Heart right ventricle (tissue), 16 donors: ENCODE measurements at places on chromosomes 1 and 21. TPM values are rescaled to one million over a fixed set of nuclear protein-coding genes. Genes with fewer than 3 reads are reported as not detected.

GRCh38 chr1:47855230-47855629, 142.0 kb downstream of the TRABD2B start:
- no peak for DNase-seq

DNA sequence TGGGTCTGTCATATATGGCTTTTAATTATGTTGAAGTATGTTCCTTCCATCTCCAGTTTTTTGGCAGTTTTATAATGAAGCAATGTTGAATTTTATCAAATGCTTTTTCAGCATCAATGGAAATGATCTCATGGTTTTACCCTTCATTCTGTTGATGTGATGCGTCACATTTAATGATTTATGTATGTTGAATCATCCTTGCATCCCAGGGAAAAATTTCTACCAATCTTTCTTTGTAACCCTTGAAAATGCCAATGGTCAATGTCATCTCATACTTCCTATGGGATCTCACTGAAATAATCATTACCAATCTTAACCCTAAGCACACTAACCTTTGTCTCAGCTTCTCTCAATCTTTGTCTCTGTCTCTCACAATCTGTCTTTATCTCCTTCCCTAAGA, 1004.0 kb downstream of the KCNT2 start:
- no peak for DNase-seq

DNA sequence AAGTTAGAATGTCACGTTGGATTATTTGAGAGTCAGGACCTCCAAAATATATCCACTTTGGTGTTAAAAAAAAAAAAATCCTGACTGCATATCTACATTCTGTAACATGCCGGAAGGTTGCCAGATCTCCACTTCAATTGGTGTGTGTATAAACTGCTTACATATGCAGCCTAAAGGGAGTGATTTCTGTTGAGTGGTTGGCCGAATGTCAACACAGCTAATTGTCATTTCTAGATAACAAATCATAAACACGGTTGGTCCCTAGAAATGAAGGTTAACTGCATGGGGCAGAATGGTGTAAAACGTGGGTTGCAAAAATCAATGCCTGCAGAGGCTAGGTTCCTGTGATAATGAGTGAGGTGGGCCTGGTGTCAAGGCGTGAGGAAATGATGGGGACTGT, 15.0 kb upstream of the ROR1 start:
- DNase-seq: no peak

Gene SETDB1
- total RNA-seq: 17.3 TPM

Gene CELF3
- not detected for total RNA-seq
